ENCODE measurements at places on chromosomes 6 and 20.
A peak's percentile ranks its signal among the peaks of the same experiment; 100 is the strongest.

- DNase-seq, result no peak
Observed at GRCh38 chr6:66128656-66129055, 421.6 kb upstream of the EYS start.

DNA sequence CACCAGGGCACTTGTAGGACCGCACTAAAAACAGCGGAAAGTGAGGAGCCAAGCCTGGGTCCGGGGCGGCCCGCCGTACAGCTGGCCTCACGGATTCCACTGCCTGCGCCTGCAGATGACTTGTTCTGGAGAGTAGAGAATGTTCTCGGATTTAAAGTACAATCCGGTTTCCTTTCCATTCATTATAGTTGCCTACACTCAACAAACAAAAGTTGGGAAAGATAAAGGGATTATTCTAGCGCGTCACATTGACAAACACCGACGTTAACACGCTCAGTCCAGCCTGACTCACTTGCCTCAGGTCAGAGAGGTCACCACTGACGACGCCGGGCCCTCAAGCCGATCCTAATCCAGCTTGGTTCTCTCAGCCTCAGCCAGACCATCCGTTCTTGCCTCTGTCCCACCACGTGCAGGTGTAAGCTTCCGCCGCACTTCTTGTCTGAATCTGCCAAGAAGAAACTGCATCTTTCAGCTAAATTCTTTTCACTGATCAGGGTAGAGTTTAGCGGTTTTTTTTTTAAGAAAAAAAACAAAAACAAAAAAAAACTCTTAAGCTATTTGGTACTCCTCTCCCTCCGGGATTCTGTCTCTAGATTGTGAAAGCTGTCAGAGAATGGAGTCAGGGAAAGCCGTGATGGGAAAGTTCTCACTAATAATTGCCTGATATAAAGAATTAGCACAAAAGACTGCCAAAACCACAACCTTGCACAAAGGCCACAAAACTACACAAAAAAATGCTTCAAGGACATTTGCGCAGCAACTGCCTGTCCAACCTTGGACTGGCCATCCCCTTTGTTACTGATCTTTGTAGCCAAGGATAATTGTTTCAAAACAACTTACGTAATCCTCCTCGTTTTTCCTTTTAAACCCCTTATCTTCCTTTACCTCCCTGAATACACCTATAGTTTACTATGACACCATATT, 1.1 kb upstream of the PHF10 start:
- DNase-seq, result peak; percentile 64

- no peak for DNase-seq
Observed at GRCh38 chr6:3458706-3459421, 2.0 kb upstream of the SLC22A23 start.

GRCh38 chr6:137370871-137371633, 123.1 kb downstream of the OLIG3 start:
- no peak for DNase-seq

DNA sequence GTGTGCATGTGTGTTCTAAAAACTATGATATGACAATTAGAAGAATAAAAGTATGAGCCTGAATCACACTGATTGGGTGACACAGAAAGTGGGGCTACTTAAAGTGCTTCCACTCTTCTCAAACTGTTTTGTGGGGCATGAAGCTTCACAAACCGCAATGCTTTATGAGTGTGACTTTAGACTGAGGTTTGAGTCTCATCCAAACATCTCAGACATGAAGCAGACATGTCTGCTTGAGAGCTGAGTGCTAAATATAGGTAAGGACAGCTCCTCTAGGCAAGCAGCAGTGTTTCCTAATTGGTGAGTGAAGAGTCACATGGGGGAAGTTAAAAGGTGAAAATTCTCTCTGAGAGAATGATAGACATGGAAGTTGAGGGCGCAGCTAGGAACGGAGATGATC, 726.9 kb upstream of the CITED2 start:
- no peak for DNase-seq

GRCh38 chr20:46964618-46965455, 70.2 kb downstream of the EYA2 start:
- no peak for DNase-seq

GRCh38 chr6:1027109-1027794, 284.6 kb upstream of the FOXQ1 start:
- DNase-seq, result no peak

DNA sequence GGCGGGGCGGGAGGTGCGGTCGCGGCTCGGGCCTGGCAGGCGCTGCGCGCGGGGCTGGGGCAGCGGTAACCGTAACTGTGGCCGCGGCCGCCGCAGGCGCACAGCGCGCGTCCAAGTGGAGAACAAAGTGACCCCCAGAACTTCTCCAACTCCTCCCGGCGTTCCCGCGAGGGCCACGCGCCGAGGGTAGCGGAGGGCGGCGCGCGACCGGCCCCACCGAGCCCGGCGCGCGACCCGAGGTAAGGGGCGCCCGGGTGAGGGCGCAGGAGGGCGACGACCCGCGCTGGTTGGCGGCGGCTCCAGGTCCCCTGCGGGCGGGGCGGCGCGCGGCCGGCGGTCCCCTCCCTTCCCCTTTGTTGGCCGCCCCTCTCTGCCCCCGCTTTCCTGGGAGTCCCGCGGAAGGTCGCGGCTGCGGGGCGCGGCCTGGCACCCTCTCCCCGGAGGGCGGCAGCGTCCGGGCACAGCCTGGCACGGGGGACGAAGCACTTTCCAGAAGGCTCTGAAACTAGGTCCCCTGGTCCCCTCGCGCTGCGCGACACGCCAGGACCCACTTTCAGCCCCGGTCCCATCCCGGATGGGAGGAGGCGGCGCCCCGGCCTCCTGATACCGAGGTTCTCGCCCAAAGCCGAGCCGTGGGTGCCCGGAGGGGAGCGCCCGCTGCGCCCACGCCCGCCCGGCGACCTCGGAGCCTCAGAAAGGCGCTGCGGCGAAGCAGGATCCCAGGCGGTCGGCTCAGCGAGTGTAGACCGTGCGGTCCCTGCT, at the start of gene TIAM2:
Gene TIAM2, plus strand, starts transcription at position 62 of the 762 bp plus-strand sequence. CDS start 133,909 bp downstream, outside the sequence.
- DNase-seq, result no peak

DNA sequence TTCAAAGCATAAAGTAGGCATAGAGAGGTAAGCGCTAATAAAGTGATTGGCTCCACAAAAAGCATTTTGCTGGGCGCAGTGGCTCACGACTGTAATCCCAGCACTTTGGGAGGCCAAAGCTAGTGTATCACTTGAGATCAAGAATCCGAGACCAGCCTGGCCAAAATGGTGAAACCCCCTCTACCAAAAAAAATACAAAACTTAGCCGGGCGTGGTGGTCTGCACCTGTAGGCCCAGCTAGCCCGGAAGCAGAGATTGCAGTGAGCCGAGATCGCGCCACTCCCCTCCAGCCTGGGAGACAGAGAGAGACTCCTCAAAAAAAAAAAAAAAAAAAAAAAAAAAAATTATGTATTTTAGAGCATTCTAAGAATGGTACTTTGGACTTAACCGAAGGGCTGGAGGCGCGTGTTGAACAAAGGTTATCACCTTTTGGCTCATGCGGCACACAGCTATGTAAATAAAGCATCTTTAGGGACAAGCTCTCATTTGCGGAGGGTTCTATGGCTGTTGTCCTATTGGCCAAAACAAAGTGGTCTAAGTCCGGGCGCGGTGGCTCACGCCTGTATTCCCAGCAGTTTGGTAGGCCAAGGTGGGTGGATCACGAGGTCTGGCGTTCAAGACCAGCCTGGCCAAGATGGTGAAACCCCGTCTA, 17.4 kb downstream of the HFE start:
- DNase-seq, result no peak

DNA sequence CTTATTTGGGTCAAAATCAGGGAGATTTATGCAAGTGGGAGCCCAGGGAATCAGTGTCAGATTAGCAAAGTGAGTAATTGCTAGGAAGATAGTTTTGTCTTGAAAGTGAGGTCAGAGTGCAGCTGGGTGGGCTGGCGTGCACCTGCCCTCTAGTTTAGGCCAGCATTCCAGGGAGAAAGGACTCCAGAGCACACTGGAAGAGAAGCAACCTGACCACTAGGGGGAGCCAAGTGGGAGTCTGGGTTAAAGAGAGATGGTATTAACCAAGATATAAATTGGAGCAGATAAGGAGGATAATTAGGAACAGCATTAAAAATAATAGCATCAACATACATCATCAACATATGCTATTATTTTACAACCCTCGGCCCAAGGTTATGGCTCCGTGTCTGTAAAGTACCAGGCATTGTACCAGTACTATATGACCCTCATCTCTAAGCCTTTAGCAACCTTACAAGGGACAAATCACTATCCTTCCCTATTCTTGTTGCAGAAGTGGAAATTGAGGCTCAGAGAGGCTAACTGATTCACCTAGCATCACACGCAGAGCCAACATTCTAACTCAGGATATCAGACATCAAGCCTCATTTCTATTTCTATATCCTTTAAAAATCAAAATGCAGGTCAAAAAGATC, 57.8 kb downstream of the SLC2A10 start:
- DNase-seq, result no peak

GRCh38 chr6:67411036-67411435, 1224.0 kb upstream of the ADGRB3 start:
- no peak for DNase-seq

DNA sequence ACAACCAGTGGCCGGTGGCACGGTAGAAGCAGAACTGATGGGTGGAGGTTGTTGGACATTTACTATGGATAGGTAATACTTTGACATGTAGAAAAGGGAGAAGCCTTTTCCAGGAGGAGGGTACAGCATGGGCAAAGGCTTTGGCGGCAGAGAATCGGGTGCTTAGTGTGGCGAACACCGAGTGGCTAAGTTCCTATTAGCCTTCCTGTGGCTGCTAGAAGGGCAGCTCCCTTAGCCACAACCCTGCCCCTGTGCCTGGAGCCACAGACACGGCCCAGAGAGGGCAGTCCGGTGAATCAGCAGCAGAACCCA, 37.9 kb upstream of the TGM2 start:
- DNase-seq, result no peak

DNA sequence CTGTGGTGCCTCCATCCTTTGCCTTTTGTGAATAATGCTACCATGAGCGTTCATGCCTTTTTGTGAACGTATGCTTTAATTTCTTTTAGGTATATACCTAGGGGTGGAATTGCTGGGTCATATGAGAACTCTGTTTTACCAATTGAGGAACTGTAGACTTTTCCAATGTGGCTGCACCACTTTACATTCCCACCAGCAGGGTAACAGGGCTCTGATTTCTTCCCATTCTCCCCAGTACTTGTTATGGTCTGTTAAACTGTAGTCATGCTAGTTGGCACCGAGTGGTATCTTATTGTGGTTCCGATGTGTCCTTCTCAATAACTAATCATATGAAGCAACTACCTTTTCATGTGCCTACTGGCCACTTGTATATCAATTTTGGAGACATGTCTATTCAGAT, 312.1 kb downstream of the GMDS start:
- DNase-seq, result no peak

DNA sequence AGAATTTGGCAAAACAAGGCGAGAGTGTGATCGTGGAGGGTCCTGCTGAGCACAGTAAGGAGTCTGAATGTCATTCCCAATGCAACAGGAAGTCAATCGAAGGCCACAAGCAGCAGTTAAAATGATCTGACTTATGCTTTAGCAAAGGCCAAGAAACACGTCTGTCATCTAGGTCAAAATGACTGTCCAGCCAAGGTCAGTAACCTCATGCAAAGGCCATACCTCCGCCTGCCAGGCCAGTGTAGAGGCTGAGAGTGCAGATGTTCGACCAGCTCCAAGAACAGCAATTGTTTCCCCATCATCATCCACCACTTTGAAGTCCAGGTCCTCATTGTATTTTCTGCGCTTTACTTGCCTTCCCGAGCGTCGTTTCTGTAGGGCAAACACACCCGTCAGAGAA, 105.6 kb downstream of the CHD6 start:
- DNase-seq, result no peak

GRCh38 chr6:41846666-41847237, 48.4 kb downstream of the USP49 start:
- DNase-seq, result no peak

GRCh38 chr6:132228894-132229293, 172.4 kb downstream of the MOXD1 start:
- no peak for DNase-seq

DNA sequence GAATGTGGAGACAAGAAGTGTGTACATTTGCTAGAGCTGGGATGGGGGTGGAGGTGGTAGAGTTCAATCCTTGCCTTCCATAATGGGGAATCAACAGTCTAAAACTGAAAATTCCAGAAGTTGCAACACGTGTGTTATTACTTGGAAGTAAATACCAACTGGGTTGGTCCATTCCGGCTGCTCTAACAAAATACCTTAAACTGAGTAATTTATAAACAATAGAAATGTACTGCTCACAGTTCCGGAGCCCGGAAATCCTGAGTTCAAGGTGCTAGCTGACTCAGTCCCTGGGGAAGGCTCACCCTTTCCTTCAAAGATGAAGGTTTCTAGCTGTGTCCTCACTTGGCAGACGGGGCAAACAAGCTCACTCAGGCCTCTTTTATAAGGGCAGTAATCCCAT, 59.0 kb downstream of the RIN2 start:
- DNase-seq, result no peak

Measured in left lung (tissue), 14 donors.